Smooth muscle cell of the brain vasculature (primary cell): ENCODE measurements at places on chromosomes 4 and X.
A peak's percentile ranks its signal among the peaks of the same experiment; 100 is the strongest.

DNA sequence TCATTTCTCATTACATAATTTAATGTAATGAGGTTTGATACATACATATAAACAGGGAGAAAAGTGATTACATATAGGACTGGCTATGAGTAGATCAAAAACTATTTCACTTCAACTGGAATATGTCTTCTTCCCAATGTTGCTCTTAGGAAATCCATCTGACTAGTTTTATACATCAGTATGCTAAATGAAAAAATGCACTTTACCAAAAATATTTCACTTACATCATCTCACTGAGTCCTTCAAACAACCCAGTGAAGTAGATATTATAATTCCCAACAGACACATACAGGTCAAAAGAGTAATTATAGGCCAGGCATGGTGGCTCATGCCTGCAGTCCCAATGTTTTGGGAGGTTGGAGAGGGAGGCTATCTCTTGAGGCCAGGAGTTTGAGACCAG lies 215.9 kb downstream of the MID1 start:
- no peak for DNase-seq

DNA sequence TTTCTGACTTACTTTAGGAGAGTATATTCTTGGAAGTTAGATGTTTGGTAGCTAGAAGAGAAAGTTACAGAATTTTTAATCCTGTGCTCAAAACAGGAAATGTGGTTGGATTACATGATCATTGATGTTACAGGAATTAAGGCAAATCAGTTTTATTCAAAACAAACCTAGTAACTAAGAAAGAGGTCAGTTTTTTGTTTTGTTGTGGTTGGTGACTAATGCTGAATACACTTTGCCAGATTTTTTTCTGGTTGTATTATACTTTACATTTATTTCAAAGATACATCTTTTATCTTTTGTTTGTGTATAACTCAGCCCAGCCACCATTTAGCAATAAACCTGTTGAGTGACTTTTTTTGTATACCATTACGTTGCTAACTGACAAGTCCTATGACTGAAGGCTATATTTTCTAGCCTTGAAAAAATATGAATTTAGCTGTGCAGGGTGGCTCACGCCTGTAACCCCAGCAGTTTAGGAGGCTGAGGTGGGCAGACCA lies 116.7 kb downstream of the KLHL8 start:
- no peak for DNase-seq

DNA sequence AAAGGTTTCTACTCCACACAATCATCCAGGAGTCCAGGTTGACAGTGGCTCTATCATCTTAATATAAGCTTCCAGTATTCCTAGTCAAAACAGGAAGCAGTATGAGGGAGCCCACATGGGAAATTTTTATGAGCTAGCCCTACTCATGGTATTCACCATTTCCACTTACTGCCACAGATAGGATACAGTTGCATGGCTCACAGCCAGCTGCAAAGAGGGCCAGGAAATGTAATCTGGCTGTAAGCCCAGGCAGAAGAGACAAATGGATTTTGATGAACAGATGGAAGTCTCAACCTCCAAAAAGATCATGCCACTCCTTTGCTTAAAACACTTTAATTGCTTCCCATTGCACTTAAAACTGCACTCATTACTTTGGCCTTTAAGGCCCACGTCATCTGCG lies 150.6 kb downstream of the ADAMTS3 start:
- DNase-seq = peak; percentile 54

DNA sequence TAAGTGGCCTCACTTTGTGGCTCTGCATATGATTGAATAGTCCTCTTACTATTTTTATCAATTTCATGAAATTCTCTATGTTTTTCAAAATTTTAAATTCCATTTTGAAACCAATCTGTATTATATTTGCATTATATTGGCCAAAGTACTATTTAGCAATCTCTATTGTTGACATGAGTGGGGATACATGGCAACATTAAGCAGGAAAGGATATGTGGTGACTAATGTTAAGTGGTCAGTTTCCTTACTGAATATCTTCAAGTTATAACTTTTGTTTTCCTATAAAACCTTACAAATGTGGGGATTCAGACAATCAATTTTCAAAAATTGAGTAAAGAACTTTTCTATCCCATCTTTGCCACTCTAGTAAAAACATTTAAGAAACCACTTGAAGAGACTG lies 10.2 kb downstream of the BBS7 start:
- DNase-seq = no peak

DNA sequence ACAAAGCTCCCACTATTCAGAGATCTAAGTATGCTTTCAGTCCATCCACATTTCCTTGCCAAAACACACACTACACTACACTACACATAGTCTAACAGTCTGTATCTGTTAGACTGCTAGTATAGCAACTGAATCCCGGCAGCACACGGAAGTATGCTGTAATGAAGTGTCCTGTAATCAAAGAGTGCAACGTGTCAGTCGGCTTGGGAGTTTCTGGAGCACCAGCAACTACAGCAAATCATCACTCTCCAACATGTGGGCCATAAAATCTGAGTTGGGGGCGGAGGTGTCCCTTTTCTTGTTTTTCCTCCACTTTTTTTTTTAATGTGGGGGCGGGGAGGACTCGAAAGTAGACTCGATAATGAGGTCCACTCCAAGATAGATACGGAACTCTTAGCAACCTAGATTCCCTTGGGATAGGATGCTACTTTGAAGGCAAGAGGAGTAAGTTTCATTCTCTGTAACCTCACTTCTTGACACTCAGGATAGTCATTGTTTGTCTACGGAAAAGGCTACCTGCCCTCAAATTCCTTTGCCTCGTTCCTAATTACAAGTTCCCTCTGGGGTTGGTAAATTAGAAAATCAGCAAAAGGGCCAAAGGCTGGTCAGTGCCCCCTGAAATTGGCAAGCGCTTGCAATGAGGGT lies 722 bp downstream of the SLC10A7 start:
- no peak for DNase-seq

DNA sequence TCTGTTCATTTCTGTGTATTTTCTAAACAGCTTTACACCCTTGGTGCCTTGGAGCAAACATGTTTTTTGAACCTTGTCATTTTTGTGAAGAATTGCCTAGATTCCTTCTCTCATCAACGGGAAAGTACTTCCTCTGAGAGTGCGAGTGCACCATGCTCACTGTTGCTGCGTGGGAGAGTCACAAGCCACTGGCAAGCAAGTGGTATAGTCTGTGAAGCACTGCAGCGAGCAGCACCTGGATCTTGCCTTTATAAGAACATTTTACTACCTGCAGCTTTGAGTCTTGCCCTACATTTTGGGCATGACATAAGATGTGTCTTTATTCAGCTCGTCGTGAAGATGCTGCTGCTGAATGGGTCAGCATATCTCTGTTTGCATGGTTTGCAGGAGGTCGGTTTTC lies 44.9 kb downstream of the HADH start:
- DNase-seq = no peak

DNA sequence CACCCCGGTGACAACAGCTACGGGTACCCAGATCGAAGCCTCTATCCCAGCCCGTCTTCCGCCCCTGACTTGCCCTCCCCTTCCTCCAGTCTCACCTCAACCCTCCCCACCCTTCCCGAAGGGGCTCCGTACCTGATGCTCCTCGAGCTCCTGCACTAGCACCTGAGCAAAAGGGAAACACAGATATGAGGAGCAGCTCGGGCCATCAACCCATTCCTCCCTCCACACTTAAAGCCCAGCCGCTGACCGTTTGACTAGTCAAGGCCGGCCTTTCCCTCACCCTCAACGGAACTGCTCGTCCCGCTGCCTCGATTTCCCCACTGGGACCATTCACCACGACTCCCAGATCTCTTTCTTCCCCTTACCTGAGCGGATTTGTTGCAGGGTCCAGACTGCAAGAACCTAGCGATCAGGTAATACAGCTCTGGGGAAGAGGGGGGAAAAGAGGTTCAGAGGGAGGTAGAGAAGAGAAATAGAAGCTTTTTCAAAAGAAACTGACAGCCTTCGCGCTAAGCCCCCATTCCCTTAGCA lies 731 bp downstream of the BRWD3 start:
- DNase-seq = no peak

DNA sequence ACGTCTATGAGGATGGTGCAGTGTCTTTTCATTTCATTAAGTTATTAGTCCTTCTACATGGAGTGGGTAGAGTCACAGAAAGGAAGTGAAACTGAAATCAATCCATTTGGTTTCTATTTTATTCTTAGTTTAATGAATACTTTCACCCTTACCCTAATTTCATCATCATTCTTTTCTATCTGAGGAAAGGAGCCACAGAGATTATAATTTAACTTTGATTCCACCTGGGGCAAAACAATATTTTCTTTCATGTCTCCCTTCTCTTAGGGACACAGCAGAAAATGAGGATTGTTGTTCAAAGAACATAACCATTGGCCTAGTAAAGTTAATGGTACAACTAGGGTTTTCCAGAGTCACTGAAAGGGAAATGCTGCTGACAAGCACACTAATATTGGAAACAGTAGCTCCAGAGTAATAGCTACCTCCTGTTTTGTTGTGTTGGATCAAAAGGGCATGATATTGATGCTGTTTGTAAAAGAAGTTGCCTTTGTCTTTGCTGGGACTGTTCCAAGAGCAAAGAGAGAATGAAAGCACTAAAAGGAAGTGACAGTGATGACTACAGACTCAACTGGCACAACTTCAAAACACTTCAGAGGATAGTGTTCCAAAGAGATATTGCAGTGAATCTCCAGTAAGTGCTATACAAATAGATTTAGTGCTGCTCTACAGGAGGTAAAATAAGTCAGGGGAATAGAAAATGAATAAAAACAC lies 247.1 kb upstream of the PITX2 start:
- peak; percentile 31 for DNase-seq

DNA sequence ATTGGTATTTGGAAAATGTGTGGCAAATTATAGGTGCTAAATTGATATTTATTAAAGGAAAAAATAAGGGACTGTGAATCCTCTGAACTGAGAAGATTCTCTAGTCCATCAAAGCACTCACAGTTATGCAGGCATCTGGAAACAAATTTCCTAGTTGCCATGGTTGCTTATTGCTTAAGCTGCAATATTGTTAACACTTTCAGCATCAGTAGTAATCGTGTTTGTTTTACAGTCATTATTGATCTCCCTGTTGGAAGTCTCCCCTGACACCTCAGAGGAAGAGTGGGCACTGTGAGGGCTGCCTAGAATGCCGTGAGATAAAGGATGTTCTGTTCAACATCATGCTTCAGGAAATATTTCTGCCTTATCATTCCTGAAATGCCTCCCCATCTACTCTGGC lies 2004.3 kb upstream of the ADGRL3 start:
- no peak for DNase-seq

DNA sequence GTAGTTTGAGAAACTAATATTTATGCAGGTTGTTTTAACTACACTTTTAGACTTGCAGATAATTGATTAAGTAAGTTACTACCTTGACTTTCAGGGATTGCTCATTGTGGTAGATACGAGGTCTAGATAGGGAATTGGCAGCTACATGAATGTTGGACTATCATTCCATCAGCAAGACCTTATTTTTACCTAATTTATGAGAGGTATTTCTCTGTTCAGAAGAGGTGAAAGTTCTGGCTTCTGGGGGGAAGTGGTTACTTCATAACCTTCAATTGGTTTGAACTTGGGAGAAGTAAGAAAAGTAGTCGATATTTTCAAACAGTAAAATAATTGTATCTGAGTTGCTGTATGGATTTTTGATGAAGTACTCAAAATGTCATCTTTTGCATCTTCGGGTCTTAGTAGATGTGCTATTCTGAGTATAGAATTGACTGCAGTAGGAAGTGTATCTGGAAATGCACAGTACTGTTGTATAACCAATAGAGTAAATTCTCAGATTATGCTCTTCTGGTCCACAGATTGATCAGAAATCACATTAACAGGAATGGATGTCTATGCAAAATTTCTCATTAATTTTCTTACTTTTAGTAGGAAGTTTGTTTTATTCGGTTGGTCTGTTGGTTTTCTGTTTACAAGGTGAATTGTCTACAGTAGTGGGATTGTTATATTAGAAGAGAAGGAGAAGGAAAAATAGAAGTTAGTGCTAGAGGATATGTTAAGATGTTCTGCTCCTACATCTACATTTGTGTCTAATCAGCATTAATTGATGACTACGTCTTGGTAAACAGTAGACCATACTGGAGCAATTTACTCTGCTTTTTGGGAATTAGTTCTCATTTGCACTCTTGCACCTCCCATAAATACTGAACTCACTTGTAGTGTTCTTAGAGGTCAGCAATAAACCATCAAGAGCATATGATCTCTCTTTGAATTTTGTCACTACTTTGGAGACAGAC lies 3.0 kb downstream of the NFKB1 start:
- DNase-seq = no peak

GRCh38 chr4:128249787-128250668 lies 37.6 kb downstream of the PGRMC2 start:
- DNase-seq = no peak
